ENCODE measurements at places on chromosomes 4 and X.

- DNase-seq = no peak
Observed at GRCh38 chr4:175325230-175325629, 407.1 kb downstream of the ADAM29 start.

DNA sequence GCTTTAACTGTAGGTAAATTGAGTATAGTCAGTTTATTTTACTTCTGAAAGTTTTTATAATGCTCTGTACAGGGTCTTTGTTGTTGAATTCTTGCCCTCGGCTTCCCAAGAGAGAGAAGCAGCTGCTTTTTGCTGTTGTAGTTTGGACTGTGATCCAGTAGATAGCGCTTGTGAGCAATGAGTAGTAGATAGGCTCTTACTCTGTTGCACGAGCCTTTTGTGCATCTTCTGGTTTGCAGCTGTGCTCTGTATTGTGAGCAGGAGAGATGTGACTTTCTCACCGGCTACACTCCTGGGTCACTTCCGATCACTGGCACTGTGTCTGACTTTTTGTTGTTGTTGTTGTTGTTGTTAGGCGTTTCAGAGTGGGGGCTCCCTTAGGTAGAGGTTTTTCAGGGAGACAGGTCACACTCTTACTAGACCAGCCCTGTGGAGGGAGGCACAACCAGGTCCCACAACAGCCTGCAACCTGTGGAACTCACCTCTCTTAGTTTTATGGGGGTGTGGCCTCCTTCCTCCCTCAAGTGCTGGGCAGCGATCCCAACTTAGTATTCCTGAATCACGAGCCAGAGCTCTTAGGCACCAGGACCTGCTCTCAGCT lies 822.1 kb upstream of the GALNTL6 start:
- no peak for DNase-seq

DNA sequence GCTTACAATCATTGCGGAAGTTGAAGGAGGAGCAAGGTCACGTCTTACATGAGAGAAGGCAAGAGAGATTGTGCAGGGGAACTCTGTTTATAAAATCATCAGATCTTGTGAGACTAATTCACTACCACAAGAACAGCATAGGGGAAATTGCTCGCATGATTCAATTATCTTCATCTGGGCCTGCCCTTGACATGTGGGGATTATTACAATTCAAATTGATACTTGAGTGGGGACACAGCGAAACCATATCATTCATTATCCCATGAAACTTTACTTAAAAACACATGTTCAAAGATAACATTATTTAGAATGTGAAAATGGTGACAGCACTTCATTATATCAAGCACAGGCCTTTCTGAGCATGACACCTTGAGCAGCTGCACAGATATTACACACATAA lies 1087.8 kb downstream of the C4orf33 start:
- no peak for DNase-seq

DNA sequence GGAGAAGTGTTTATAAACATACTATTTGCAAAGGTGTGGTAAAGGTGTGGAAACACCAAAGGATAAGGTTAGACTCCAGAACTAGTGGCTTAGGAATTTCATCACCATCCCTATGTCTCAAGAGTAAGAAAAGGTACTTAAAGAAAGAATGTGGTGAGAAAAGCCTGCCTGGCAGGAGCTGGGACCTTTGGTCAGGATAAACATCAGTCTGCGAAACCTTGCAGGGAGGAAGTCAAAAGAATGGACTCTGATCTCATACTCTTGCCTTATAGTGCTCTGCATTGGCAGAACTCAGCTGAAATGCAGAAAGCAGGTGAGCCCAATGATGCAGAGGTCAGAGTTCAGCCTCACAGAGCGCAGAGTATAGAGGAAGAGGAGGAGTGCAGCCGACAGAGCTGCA lies 97.2 kb upstream of the NR3C2 start:
- no peak for DNase-seq

DNA sequence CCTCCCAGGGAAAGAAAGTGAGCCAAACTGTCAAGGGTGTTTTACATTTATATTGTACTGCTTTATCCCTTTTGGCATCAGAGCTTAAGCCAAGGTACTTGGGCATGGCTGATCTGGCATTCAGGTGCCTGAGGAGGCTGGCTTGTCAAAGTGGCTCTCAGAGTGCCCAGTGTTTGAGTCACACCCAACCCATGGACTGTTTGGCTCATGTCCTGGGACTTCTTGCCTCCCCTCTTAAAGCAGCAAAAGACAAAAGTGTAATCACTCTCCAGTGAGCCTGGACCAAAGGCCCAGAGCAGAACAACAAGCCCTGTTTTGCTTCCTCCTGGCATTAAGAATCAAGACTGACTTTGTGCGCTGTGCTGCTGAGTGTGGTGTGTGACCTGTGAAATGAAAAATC lies 311.7 kb upstream of the TAPT1 start:
- DNase-seq = no peak

Measured in skeletal muscle cell (primary cell).